DND-41 (cell line): ENCODE measurements at places on chromosomes 6 and 20.

DNA sequence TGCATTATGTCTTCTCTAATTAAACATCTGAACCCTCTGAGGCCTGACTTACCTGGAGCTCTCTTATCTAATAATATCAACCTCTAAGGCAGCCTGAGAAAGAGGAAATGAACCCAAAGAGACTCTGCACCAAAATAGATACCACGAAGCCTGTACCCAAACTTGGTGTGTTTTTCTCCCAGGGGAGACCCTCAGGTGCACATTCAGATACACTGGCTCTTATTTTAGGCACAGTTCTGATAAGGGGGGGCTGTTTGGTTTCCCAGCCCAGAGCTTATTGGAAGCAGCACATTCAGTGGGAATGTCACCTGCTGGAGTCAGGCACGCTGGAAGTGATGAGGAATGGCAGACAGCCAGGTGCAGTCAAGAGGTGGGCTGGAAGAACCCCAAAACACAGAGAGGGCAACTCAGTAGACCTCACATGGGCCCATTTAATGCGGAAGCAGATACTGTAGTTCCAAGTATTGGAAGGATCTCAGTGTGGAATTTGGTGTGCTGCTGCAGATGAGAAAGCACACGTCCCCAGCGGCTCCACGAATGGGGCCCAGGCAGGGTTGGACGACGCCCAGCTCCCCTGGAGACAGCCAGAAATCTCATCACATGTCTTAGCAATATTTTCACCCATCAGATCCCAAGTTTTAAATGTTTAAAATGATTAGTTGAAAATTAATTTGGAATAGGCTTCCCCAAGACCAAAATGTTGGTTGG, 9.7 kb upstream of the CCR6 start:
- no peak for DNase-seq

DNA sequence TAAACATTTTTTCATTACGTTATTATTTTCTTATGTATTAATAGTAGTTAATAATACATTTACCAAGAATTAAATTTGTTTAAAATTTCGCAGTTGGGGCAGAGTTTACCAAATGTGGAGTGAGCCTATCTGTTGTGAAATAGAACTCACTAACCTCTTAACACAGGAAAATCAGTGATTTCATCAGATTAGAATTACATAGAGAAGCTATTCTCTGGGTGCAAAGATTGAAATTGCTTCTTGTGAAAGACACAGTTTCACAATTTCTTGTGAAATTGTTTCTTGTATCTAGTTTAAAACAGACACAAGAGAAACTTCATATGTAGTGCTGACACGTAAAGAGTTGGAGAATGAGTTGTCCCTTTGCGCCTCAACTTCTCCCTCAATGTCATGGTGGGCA, 69.4 kb upstream of the PRL start:
- no peak for DNase-seq

DNA sequence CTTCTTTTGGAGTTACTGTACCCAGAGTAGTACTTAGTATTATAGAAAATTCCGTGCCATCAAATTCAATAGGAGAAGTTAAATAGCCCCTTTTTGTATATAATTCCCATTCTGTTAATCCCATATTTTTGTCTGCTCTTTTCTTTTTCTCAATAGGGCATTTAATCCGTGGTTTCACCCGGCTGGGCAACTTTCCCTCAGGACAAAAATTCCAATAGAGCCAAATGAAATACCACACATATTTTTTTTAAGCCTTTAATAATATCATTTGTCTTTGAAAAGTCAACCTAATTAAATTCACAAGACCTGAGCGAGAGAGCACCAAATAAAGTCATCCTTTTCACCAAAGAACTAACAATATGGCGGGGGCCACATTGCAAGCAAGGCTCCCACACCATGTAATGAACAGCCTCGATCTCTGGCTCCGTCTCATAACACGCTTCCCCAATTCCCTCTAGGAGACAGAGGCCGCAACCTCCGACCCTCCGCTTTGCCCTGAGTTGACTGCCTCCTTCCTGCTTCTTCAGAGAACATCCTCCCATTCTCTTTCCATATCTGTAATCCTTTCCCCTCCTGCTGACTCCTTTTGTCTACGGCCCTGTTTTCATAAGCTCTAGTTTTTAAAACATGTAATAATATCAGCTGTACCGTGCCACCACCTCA, 13.6 kb downstream of the NHSL1 start:
- no peak for DNase-seq

DNA sequence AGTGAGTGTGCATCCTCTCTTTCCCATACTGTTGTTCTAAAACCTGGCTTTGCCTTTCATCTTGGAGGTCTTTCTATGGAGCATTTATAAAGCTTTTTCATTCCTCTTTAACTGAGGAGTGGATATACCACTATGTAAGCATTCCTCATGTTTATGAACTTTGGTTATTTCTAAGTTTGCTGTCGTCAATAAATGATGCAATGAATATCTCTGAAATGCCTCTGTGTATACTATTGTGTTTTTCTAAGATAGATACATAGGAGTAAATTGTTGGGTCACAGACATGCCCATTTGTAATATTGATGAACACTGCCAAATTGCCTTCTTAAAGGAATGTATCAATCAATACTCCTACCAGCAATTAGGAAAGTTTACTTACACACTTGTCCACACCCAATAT, 53.9 kb downstream of the SLC22A2 start:
- no peak for DNase-seq

- DNase-seq = no peak
These were observed 237.6 kb upstream of the CDH4 start for GRCh38 chr20:61014491-61014890.

GRCh38 chr6:134173936-134174671, 121.7 kb upstream of the SLC2A12 start:
- DNase-seq = peak; percentile 82
